Amygdala (tissue), 56 donors: ENCODE measurements at places on chromosomes 2 and 18.

DNA sequence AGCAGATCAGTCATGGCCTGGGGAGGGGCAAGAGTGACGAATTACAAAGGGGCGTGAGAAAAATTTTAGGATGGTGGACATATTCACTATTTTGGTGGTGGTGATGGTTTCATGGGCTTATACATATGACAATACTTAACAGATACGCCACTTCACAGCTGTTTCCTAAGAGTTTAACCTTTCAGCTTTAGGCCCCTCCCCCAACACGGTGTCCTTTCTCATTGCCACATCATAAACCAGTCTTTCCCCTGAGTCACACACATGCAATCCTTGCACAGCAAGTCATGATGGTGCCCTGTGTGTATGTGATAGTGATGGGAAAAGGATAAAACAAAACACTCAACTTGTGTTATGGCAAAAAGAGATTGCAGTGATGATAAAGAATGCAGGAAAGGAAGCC lies 47.6 kb upstream of the IL1R1 start:
- DNase-seq: no peak

GRCh38 chr2:119758881-119759450 lies 756 bp upstream of the PTPN4 start:
- no peak for DNase-seq

DNA sequence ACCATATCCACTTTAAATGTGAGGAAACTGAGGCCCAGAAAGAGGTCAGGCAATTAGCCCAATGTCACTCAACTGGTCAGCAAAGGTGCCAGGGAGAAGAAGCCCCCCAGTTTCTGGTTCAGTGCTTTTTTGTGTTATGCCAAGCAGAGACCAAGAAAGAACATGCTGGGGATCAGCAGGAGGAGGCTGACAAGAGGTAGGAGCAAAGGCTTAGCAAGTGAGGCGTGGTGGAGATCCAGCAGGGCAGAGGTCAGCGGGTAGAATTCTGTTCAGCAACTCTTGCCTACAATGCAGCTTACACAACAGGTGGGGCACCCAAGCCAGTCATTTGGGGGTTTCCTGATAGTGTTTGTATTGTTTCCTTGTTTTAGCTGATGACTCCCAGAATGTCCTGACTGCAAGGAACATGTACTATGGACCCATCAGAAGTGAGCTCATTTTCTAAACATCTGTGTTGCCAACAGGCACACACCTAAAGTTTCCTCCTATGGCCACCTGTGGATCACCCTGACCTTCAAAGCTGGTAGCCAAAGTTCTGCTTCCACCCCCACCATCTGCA lies 28.2 kb downstream of the LPIN2 start:
- DNase-seq: no peak

DNA sequence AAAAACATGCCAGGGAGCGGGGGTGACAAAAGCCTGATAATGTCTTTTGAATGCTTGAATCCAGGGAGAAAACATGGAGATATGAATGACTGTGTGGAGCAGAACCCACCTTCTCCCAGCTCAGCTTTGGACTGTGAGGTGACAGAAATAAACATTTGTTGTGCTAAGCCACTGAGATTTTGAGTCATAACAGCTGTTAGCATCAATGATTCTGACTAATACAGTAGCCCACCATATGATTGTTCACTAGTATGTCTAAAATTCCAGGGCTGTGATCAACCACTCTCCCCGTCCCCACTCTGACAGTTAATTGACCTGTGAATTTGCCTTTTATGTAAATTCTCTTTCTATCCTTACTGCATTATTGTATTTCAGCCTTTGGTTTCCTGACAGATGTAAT lies 69.1 kb downstream of the PDK1 start:
- no peak for DNase-seq

DNA sequence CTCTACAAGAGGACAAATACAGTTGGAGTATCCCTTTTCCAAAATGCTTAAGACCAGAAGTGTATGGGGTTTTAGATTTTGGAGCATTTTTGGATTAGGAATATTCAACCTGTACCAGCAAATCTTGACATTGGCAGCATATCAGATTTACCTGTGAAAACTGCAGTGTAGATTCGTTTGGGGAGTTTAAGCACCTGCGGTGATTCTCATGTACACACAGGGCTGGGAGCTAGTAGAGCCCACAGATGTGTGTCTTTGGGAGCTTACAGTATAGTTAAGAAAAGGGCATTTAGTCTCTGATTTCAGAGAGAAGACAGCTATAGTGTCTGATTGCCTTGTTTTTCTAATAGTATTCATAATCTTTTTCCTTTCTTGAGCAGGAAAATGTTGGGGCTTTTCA lies 30.1 kb downstream of the PTCD3 start:
- no peak for DNase-seq

- no peak for DNase-seq
Observed at GRCh38 chr2:45199973-45200372, 190.7 kb upstream of the SIX2 start.

DNA sequence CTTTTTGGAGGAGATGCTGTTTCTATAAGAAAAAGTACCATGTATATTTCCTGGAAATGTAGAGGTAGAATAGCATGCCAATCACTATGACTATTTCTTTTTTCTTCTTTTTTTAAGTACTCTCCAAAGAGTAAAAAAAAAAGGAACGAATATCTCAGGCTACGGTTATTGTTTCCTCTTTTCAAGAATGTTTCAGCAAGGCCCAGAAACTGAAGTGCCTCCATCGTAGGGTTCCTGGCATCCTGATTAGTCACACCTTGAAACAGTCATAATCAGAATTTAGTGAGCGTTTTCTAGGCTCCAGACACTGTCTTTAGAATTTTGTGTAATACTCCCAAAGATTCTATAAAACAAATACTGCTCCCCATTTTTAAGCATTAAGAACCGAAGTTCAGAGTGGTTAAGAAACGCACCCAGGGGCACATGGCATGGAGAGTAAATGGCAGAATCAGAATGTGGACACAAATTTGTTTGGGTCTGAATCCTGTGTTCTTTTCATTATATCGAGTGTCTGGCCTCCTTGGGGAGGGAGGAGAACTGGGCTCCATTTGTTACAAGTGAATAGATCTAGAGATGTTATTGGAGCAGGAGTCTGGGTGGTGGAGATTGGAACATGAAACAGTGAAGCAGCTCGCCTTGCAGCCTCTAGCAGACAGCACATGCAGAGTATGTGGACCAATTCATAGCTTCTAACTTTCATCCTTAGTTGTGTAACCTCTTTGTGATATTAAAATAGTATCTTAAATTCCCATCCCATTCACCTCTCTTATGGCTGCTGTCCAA lies 26.7 kb downstream of the ZEB2 start:
- no peak for DNase-seq

- no peak for DNase-seq
Observed at GRCh38 chr2:155099784-155100183, 401.3 kb downstream of the KCNJ3 start.

GRCh38 chr18:9810299-9810698 lies 75.5 kb upstream of the TXNDC2 start:
- DNase-seq: no peak

DNA sequence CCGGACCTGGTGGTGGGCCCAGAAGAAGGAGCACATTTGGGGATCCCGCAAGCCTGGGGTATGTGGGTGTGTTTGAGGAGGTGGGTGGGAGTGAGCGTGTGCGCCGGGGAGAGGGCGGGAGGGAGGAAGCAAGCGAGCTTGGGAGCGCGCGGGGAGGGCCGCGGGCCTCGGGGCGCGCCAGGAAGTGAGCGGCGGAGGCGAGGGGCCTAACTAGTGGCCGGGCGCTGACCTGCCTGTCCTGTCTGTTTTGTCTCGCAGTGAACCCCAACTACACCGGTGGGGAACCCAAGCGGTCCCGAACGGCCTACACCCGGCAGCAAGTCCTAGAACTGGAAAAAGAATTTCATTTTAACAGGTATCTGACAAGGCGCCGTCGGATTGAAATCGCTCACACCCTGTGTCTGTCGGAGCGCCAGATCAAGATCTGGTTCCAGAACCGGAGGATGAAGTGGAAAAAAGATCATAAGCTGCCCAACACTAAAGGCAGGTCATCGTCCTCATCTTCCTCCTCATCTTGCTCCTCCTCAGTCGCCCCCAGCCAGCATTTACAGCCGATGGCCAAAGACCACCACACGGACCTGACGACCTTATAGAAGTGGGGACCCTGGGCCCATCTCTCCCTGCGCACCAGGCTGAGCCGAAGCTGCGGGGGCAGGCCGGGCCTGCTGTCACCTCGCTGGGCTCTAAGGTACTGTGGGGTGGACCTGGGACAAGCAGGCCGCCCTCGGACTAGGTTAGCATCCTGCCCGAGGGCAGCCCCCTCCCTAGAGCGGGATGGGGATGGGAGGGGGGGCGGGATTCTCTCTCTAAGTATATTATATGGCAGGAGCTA lies 1.2 kb downstream of the HOXD4 start:
- DNase-seq: no peak

- DNase-seq: no peak
Observed at GRCh38 chr18:76823587-76824011, 1.2 kb downstream of the ZNF236 start.

DNA sequence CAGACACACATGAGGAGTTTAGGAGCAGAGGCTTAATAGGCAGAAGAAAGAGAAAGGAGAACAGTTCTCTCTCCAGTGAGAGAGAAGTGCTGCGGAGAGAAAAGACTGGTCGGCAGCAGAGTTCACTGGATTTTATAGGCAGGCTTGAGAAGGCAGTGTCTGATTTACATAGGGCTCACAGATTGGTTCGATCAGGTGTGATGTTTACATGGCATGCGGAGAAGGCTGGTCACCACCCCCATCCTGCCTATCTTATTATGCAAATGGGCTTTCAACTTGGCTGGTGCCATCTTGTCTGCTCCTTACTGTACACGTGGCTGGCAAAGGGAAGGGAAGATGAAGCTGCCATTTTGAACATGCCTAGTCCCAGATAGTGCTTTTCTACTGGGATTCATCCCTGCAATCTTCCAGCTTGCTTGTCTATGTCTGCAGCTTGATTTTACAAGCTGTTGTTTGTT lies 113.4 kb downstream of the AP1S3 start:
- DNase-seq: no peak

GRCh38 chr18:78861116-78861515 lies 118.5 kb upstream of the SALL3 start:
- no peak for DNase-seq

GRCh38 chr18:3052411-3052758 lies 39.4 kb upstream of the LPIN2 start:
- no peak for DNase-seq

DNA sequence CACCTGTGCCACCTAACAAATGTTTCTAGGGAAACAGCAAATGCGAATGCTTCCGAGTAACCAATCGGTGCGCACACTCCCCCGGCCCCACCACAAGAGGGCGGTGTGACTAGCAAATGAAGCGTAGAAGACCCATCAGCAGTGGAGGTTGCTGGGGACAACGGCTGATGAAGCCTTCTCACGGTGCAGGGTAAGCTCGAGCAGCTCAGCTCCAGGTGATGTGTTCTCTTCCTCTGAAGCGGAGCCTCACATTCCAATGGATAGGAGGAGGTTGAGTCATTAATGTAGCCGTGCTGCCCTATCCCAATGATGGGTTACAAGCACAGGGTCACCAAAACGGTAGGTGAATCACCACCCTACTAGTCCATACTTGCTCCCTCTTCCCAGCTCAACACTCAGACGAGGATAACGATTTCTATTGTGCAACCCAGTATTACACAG lies 127.6 kb upstream of the TWIST2 start:
- DNase-seq: no peak

DNA sequence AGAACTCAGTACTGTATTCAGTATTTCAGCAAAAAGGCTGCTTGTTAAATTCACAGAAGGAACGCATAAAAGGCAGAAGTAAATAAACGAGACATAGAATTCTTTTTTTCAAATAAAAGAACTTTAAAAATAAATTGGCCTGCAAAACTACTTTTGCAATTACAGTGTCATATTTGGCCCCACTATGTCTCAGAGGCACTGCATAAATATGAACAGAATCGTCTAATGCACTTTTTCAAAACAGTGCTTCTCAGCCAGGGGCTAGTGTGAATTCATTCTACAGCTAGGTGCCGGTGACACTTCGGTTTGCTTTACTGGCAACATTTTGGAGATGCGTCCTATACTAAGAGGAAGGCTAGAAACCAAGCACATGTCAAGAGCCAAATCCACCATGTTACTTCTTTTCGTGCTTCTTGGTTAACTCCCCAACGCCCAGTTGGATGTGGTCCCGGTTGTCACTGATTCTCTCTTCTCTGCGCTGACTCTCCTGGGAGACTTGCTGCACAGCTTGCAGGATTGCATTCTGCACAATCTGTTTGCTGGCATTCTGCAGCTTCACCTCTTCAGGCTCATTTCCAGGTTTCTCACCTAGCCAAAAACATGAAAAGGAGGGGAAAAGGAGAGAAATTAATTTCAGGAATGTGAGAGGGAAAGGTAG lies 51.8 kb downstream of the AKAIN1 start:
- DNase-seq: no peak

- peak; percentile 56 for DNase-seq
Observed at GRCh38 chr2:222671259-222672067, at the start of gene MOGAT1. TSS of gene MOGAT1 (plus strand) at chr2:222671658. CDS start at chr2:222671786, 128 bp downstream.

DNA sequence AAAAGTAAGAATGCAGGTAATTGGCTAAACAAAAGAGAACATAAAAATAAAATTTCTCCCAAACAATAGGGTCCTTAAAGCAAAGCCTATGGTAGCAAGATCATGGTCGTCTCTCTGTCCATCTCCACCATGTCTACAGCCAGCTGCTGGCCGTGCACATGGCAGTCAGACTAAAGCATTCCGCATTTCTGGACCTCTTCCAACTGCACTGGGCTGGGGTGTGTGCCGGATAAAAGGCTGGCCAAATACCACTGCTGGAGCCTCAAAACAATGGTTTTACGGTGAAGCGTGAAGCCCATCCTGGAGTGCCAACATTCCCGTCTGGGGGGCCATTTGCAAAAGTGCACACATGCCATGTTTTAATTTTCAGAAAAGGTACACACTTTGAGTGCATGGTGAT lies 74.8 kb upstream of the PIEZO2 start:
- no peak for DNase-seq

GRCh38 chr18:5546660-5547059 lies 2.9 kb upstream of the EPB41L3 start:
- DNase-seq: peak; percentile 25

- DNase-seq: no peak
Observed at GRCh38 chr2:33272001-33272400, 204.4 kb upstream of the RASGRP3 start.

DNA sequence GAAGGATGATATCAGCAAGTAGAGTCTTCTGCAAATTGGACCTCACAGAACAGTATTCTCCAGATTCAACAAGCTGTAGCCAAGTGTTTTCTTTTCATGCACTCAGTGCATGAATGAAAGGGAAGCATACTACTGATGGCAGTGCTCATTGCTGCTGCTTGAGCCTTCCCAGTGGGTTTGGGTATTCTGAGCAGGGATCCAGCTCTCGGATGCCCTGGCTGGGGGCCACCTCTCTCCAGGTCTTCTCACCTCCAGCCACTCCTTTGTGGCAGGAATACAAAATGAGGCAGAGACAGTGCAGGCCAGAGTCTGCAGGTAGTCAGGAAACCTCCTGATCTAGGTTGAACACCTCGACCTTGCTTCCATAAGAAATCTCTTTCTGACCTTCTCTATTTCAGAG lies 390.4 kb upstream of the CELF4 start:
- DNase-seq: no peak
